LNCaP clone FGC (cell line): ENCODE measurements at places on chromosomes 1 and 21.

- no peak for DNase-seq
Observed at GRCh38 chr21:42681296-42682206, 28.1 kb downstream of the PDE9A start.

DNA sequence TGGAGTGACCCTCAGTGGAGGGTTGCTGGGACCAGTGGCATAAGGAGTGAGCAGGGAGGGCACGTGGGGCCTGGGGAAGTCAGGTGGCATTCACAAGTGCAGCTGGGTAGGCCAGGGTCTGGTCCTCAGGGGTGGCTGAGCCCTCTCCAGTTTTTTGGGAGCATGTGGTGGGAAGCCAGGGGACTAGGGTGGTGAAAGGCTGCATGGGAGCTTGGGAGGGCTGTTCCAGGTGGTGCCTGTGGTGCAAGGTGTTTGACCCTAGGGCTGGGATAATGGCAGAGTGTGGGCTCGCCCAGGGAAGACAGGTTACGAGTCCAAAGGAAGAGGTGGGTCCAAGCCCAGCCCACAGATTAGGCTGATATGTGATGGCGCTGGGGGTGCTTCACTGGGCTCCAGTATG, 30.5 kb downstream of the MAN1C1 start:
- no peak for DNase-seq

DNA sequence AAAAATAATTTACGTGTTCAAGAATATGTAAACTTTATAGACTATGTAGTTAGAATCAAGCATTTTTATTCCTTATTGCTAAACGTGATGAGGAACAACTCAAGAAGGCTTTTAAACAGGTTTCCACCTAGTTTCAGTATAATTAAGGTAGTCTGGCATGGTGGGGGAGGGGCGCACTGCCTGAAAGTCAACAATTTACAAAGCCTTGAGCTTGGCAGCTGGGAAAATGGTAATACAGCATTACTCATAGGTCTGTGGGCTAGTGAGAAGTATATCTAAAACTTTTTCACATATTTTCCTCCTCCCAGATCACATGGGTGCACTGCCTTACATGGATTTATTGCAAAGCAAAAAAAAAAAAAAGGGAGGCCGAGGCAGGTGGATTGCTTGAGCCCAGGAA, 75.2 kb downstream of the EVI5 start:
- DNase-seq, result no peak

DNA sequence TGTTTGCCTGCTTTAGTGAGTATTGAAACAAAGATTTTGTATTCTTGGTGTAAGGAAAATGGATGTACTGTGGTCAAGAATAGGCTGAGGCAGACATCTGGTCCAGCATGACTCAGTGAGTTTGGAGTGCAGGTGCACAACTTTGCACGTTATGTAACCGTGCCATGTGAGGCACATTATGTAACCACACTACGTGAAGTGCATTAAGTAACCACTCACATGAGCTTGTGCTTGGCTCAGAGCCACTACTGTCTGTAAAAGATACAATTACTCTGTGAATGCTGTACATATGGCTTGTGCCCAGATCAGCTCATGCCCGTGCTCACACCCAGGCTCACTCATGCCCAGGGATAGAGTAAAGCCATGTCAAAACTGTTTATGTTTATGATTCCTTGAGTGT, 216.8 kb downstream of the CTH start:
- DNase-seq, result no peak

GRCh38 chr21:33070744-33070997, 730 bp downstream of the OLIG1 start:
- DNase-seq, result no peak

GRCh38 chr1:187714470-187714869, 885.7 kb downstream of the PLA2G4A start:
- no peak for DNase-seq

GRCh38 chr1:25216123-25216522, 16.2 kb downstream of the SYF2 start:
- no peak for DNase-seq

DNA sequence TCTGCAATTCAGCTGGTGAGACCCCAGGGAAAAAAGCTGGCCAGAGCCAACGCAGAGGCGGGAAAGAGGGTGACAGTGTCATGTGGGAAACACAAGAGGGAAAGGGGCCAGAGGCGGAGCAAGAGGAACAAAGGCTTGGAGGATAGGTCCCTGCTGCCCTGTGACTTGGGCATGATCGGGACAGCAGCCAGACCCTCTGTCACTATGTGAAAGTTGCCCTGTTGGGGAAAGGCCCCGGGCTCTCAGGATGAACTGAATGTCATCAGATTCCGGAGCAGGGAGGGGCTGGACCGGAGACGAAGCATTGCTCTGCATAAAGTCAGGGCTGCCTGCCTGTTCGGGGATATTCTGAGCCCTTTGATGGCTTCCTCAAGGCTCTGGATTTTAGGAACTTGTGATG, 5.7 kb upstream of the ELF3 start:
- no peak for DNase-seq

DNA sequence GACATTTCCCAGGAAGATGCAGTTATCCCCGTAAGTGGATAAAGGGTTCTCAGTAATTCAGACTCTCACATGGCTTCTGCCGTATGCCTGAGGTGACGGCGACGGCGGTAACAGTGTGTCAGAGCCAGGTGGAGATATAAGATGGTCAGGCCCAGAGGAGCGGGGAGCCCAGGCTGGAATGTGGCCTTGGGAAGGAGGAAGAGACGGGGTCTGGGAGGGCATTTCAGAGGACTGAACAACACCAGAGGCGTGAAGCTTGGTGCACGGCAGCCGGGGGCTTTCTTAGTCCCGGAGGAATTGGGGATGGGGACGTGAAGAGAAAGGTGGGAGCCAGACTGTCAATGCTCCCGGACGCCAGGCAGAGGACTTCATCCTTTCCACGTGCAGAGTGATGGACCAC, 1.0 kb downstream of the RER1 start:
- no peak for DNase-seq

- DNase-seq, result peak; percentile 100
Observed at GRCh38 chr1:230186003-230186863, 119.2 kb downstream of the GALNT2 start.

DNA sequence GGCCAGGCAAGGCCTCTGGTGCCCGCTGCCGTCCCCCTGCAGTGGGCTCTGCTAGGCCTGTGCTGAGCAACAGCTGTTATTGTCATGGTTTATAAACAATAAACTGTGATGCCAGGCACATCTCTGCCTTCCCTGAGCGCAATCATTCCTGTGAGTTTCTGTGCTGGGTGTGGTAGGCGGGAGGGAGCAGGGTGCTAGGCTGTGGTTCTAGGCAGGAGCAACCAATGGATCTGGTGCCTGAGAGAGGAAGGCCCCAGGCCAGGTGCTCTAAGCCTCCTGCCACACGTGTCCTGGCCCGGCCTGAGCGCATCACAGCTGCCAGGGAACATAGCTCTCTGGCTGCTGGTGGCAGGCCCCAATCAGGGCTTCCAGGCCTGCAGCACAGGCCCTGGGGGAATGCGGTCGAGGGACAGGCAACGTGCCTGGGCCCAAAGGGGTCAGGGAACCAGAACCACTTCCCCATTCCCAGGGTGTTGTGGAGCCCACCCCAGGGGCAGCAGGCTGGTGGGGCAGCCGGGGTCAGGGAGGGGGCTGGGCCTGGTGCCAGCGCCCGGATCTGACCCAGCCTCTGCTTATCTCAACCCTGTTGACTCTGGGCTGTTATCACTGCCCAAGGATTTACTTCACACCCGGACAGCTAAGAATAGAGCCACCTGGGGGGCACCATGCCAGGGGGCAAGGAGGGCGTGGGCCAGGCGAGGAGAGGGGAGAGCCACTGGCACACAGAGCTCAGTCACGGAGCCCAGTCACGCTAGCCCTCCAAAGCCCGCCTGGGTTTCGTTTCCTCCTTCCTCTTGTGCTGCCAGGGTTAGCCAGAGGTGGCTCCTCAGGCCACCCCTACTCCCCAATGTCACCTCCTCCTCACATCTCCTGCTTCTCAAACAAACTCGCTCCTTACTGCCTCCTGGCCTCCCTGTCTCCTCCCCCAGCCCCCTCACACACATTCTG, 11.5 kb downstream of the TRIM46 start:
- DNase-seq, result no peak

GRCh38 chr1:7153464-7153863, 368.2 kb downstream of the CAMTA1 start:
- DNase-seq, result no peak

DNA sequence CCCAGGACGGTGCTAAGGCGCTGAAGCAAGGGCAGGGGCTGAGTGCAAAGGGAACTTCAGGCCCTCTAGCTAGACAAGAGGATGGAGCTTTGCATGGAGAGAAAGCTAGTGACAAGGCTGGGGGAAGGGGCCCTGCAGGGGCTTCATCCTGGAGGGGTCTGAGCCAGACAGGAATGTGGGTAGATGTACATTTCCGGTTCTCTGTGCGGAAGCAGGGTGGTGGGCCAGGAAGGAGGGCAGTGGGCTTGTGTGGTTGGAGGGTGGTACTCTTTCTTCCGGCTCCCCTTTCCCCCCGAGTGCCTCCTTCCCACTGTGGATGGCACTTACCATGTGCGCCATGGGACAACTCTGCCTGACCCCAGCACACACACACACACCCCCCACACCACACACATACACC, 1.5 kb downstream of the KISS1 start:
- DNase-seq, result no peak

GRCh38 chr1:11558276-11558675, 79.3 kb downstream of the DISP3 start:
- no peak for DNase-seq

DNA sequence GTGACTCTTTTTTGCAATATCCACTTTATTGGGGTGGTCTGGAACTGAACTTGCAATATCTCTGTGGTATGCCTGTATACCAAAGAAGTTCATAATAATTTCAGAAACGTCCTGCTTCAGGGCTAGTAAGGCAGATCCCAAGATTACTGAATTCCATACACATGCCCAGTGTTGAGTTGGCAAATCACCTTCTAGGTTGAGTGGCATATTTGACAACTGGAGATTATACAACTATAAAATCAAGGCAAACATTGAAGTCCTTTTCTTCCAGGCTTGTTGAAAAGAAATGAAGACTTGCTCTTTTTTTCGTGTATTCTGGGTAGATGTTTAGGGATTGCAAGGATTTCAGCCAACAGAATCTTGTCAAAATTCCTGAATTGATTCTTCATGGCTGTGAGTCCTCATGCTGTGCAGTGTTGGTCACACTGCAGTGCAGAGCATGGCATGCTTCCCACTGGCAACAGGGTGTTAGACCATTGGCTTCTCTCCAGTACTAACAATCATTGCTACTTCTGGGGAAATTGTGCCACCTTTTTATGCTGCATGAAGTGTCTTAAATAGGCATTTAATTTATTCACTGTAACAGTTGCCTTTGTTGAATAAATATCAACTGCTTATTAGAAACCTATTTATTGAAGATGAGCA, 367.1 kb upstream of the ADGRL4 start:
- DNase-seq, result peak; percentile 82

GRCh38 chr1:241311056-241311746, 45.8 kb downstream of the RGS7 start:
- no peak for DNase-seq

- no peak for DNase-seq
Observed at GRCh38 chr1:175576865-175577264, 166.5 kb downstream of the TNR start.

DNA sequence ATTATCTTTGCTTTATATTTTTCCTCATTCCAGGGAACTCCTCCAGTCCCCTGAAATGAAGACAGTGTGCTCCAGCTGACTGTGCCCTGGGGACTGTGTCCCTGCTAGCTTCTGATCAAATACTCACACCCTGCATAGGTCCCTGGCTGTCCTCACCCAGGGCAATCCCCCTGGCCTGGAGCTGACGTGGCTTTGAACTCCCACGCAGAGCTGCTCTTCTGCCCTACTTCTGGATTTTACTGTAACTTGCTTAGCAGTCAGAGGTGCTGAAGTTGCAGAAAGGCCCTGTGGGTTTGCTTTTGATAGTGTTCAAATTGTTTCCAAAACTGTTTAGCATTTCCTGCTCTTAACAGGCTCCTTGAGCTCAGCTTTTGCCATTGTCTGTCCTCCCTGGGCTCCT, 186.5 kb downstream of the FASLG start:
- no peak for DNase-seq

- no peak for DNase-seq
Observed at GRCh38 chr1:95370691-95371562, 136.9 kb downstream of the RWDD3 start.

GRCh38 chr1:55214934-55215193, 300 bp downstream of the USP24 start:
- DNase-seq, result no peak

GRCh38 chr1:152244576-152245273, 20.7 kb upstream of the HRNR start:
- DNase-seq, result no peak

DNA sequence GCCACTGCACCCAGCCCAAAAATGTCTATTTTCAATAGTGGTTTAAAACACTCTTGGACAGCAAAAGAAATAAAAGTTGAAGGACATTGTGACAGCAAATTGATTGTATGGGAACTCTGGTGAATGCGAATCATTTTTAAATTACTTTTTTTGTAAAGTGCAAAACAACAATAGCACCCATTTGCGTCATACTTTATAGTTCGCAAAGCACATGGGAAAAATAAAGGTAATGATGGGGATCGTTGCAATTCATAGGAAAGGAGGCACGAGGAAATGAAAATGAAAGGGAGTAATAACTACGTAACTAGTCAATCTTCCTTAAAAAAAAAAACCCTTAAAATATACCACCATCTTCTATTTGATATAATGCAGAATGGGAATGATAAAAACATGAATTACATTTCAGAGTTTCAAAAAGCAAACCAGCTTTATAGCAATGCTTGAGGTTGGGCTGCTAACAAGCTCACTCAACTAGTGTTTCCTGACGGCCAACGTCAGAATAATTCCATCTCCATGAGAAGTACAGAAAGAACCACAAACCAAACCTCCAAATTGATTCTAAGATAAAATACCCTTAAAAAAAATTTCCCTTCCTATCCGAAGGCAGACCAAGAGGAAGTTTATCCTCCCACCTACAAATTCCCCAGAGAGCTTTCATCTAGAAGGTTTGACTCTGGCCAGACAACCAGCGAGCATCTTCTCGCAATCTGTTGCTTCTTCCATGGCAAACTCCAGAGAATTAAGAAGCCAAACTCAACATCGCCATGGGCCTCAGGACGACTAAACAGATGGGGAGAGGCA, at the start of gene EDARADD:
TSS of gene EDARADD (plus strand) at position 606 of the 801 bp plus-strand sequence. CDS start at position 765, 159 bp downstream.
- no peak for DNase-seq

DNA sequence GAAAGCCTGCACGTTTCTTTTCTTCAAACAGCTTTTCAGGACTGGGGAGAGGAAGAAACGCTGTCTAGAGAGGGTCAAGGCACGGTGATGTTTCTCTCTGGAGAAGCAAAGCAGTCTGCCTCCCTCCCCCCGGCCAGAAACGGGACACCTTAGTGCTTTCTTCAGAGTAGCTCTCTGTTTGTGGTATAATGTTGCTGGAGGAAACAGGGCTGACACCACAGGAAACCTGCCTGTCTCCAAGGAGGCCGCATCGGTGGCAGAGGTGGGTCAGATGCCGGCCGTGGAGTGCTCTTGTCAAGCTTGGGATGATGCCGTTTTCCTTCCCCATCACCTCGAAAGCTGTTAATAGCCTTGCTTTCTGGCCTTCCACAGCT, 139.4 kb downstream of the DHRS3 start:
- no peak for DNase-seq

- no peak for DNase-seq
Observed at GRCh38 chr1:183100361-183100974, 77.2 kb downstream of the LAMC1 start.
